ENCODE measurements at places on chromosomes 2 and 18.

DNA sequence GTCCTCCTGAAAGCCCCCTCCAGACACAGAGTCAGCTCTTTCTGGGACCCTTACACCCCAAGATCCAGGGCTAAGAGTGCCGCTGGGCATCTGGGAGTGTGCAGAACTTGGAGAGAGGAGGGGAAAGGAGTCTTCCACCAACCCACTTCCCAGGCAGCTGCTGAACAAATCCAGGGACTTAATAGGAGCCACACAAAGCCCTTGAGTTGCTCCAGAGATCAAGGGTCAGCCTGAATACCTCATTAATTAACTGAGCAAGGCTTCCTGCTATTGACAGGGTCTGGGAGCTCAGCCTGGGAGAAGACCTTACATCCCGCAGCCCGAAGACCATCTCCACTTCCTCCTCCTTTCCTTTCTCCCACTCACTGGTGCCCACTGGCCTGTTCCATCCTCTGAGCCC is 108.3 kb downstream of the CELF4 start:
- no peak for DNase-seq

GRCh38 chr18:46061387-46061786 is 10.7 kb downstream of the PSTPIP2 start:
- DNase-seq: no peak

GRCh38 chr2:70385204-70385603 is 83.3 kb upstream of the FAM136A start:
- no peak for DNase-seq

DNA sequence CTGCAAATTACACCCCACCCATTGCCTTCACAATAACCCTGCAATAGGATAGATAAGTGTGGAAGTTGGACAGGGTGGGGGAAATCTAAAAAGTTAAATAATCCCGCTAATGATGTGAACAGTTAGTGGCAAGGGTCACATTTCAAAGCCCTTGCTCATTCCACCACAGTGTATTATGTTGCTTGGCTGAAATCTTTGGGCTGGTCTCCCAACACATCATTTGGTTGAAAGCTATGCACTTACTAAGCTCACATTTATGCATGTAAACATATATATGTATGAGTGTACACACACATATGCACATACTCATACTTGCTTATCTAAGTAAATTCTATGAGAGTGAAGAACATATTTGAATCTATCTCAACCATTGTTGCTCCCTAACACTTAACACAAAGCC is 197.8 kb downstream of the RDH14 start:
- no peak for DNase-seq

- DNase-seq: no peak
These were observed 449.2 kb upstream of the DCC start for GRCh38 chr18:51890762-51891161.

DNA sequence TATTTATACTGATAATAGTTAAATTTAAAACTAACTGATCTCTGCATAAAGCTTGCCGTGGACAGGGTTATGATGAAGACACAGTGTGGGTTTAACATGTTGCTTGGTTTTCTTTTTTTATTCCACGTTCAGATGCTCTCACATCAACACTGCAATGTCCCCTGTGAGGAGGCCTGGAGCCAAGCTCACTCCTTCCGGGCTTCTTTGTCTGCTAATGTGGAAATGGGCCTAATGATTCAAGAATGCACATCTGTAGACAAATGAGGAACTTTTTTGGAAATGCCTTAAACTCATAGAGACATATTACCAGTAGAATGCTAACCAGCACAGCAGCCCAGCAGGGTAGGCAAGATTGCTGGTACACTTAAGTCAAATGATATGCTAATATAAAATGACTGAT is 208.0 kb downstream of the GALR1 start:
- DNase-seq: no peak

DNA sequence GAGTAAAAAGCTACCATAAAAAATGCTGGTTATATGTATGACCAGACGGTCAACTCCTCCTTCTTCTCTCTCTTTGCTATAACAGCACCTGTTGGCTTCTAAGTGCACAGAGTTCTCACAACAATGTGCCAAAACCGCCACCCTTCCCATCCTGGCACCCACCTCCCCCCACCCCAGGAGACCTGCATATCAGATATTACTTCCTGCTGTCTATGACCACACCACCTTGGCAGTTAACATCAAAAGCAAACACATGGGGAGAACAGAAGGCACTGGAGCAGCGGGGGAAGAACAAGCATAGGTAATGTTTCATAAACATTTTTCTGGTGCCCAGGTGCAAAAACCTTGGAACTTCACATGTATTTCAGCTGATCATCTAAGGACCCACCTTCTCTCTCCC is 15.5 kb downstream of the SPRED2 start:
- DNase-seq: no peak

DNA sequence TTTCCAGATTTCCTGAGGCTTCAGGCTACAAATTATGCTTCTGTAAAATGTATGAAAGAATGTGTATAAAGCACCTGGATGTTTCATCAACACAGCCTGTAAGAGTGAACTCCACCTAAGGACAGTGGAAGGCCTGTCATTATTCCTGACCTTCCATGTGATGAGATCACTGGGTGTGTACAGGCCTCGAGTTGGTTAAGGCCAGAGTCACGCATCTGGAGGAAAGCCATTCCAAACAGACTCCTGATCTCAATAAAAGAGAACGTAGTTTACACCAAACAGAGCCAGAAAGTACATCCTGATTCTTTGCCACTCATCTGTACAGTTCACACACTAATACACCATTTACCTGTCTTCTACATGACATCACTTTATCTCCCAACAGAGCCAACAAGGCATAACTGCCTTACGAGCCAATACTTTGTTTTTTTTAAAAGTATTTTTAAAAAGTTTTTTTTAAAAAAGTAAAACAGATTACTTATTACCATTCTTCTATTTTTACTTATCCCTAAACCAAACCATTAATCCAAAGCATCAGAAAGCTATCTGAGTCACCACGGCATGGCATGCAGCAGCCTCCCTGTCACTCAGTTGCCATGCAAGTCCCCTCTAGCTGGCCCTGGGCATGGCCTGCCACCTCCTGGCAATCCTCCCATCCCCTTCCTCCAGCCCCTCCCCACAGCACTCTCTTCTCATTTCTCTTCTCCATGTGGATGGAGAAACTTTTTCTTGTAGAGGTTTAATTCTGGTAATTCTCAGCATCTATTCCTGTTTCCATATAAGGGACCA is 78.8 kb upstream of the TFCP2L1 start:
- DNase-seq: no peak

DNA sequence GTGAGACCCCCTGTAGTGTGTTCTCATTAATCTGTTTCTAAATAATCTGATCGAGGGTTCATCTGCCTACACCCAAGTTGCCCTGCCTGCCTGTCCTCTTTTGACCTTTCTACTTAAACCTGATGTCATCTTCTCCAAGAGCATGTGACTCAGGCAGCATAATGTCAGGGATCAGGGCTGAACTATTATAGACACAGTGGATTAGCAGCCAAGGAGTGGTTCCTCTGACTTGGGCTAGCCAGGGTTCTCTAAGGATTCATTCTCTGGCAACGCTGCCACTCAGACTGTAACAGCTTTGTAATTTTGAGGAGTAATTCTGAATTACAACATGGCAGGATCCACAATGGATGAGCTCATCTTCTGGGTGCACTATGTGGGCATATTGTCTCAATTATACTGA is 124.0 kb downstream of the MDH1 start:
- DNase-seq: no peak

GRCh38 chr18:3906116-3906750 is 456.3 kb downstream of the TGIF1 start:
- DNase-seq: no peak

DNA sequence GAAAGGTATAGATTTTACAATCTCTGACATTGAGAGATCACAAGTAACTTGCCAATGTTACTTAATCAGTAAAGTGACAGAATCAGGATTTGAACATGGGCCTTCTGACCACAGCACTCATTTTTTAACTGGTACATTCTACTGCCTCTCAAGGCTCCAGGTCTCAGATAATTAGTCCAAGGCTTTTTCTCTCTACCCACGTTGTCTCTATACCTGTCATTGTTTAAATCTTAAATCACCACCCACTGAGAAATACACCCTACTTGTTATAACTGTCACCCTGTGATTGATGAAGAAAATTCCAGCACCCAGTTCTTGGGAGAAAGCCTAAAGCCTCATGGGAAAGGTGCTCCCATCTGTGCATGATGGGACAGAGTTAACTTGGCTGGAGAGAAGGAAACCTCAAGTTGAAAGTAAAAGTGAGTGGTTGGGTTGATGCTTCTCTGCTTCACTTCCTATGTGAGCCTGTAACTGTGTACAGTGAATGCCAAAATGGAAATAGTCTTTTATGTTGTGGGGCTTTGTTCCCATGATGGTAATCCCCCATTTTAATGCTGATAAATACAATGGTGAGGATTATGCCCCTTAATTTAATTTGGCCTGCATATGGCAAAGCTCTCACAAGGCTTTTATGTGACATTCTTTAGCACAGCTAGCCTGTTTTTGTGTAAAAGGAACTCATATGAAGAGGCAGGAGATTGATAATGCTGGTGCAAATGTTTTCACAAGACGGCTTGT is 190.1 kb upstream of the SP5 start:
- no peak for DNase-seq

GRCh38 chr18:29076645-29077044 is 899.7 kb upstream of the CDH2 start:
- no peak for DNase-seq

- DNase-seq: no peak
These were observed 155.9 kb downstream of the TWIST2 start for GRCh38 chr2:239003624-239004273.

DNA sequence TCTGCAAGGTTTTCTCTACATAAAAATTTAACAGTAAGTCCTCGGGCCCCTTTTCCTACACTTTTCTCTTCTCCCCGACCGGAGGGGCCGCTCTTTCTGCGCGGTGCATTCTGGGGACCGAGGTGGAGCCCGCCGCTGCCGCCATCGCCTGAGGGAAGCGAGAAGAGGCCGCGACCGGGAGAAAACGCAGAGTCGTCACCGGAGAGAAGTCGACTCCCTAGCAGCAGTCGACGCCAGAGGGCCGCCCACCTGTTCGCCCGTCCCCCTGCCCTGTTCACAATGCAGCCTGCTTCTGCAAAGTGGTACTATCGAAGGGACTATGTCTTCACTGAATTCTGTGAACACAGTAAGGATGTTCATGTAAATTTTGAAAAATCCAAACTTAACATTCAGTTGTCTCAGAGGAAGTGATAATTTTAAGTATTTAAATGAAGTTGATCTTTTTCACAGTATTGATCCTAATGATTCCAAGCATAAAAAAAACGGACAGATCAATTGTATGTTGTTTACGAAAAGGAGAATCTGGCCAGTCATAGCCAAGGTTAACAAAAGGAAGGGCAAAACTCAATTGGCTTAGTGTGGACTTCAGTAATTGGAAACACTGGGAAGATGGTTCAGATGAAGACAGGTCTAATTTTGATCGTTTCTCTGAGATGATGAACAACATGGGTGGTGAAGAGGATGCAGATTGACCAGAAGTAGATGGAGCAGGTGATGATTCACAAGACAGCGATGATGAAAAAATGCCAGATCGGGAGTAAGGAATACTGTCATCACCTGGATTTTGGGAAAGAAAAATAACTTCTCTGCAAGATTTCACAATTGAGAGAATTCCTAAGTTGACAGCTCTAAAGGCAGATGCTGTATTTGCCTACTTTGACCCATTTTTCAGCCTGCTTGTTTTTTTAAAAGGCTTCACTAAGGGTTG is 55.8 kb downstream of the ASXL2 start:
- no peak for DNase-seq

DNA sequence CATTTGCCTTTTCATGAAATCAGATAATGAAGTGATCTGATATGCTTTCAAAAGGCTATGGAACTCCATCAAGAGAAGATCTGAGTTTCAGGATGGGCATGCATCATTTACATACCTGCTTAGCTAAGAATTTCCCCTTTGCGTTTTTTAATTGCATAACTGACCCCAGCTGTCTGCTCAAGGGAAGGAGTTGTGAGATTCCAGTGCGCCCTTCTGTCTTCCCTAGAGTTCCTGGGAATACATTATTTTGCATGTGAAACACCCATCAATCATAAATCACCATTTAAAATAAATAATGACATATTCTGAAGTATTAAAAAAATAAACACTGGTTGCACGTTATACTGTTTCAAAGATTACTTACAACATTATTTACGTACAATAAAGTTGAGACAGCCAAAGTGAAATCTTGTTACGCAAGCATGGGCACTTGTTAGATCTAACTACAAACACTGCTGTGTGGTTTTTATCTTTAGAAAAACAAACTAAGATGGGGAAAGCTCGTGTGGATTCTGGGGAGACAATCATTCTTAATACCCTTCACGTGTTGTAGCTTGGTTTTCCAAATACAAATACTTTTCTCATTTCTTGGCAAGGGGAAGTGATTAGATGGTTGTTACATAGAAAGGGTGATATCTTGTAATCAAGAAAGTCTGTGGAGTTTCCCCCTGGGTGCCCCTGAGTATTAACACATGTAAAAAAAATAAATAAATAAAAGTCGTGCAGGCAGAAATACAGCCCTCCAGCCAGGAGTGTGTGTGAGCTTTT is 125.7 kb upstream of the LMAN1 start:
- no peak for DNase-seq

DNA sequence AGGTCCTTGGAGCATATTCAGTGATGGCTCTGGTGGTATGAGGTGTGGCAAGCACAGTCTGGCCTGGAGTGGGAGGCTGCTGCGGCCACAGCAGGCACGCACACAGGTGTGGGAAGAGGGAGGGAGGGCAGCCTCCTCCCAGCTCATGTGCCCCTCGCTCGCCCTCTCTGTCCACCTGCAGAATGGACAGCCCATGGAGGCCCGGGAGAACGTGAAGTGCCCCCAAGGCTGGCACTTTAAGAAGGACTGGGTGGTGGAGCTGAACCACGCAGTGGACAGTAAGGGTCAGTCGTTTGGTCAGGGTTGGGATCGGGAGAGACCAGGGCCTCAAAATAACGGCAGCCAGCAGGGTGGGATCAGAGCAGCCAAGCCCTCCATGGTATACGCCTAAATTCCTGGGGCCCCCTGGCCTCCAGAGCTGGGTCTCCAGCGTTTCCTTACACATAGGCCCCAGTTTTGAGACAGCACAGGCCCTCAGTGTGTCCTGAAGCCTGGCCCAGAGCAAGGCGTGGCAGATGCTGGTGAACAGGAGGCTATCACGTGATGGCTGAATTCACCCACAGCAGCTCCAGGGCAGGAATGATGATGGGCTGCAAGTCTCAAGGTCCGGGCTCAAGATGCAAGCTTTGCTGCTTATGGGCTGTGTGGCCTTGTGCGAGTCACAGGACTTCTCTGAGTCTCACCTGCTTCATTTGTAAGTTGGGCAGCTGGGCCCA is 47.9 kb downstream of the FER1L5 start:
- DNase-seq: no peak

GRCh38 chr2:20781656-20782265 is 41.1 kb downstream of the LDAH start:
- peak; percentile 16 for DNase-seq

GRCh38 chr18:46028536-46028891 is 43.5 kb downstream of the PSTPIP2 start:
- DNase-seq: no peak
